Aorta (tissue), 5 donors: ENCODE measurements at places on chromosomes 2 and 18.

- no peak for DNase-seq
Measured at GRCh38 chr2:209526561-209526960, 102.7 kb downstream of the MAP2 start.

DNA sequence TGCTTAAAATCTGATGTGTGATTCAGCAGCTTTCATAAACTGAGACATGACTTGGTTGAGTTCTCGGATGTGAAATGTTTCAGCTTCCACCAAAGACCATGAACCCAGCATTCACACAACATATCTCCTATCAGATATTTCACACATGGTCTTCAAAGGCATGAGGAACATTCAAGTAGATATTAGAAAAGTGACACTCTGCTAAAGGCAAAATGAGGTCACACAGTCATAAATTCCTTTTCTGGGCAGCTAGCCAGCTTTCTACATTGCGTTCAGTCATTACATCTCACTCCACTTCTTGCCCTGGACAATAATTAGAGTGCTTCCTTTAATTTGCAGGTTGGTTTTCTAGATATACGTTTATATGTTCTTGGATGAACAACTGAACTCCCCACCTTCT, 96.7 kb downstream of the GAREM1 start:
- no peak for DNase-seq

- no peak for DNase-seq
Measured at GRCh38 chr2:121821476-121822158, 66.2 kb downstream of the TSN start.

GRCh38 chr2:202690321-202690900, 55.6 kb downstream of the FAM117B start:
- no peak for DNase-seq

DNA sequence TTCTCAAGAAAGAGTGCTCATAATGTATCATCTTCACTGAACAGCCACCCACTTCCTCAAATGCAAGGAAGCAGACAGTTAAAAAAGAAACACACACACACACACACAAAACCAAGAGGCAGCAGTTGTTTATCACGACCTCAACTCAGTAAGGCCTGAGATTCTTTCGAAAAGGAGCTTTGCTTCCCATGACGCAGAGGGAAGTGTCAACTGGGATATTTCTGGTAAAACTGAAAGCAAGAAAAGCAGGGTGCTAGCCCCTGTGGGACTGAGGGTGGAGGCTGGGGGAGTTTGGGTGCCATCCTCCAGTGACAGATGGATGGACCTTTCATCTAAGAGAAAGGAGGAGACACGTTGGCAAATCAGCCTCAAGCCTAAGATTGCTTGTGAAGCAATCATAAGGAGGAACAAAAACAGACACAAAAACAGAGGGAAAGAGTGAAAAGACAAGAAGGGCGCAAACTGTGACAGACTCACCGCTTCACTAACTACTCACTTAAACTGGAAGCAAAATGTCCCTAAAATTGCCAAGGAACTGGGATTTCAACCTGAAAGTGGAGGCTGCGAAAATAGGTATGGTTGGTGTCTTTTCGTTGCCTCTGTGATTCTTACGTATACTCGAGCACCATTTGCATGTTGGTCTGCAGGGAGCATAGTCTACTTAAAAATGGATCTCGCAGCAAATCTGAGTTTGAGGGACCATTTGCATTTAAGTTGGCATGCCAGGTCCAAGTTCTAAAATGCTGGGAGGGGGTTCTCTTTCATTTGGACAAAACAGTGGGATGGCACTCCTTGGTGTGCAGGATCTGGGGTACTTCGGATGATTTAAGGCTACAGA, at the start of gene ARHGAP25:
Gene ARHGAP25, plus strand, starts transcription at position 124 of the 838 bp plus-strand sequence. Its CDS starts 389 bp downstream, at position 513.
- no peak for DNase-seq

GRCh38 chr2:103423100-103423499, 661.3 kb downstream of the TMEM182 start:
- no peak for DNase-seq

DNA sequence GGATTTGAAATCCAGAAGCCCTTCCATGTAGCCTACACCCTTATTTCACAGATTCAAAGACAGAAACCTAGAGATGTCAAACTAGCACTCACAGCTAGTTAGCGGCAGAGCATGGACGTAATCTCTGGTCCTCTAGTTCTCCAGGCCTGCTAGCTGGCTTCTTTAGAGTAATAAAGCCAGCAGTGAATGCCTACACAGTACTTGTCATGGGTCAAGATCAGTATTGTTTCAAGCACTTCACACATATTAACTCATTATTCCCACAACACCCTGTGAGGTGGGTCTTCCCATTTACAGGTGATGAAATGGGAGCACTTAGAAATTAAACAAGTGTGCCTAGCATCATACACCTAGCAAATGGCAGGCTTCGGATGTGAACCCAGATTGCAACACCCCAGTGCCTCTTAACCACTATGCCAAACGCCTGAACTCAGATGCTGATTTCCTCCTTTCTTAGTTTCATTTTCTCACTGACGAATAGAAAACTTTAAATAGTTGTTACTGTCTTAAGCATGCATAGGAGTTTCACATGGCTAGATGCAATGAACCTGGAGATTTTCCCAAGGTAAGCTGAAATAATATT, 14.5 kb upstream of the ZBTB14 start:
- no peak for DNase-seq

GRCh38 chr2:101518578-101519492, 43.9 kb upstream of the RFX8 start:
- DNase-seq: no peak

DNA sequence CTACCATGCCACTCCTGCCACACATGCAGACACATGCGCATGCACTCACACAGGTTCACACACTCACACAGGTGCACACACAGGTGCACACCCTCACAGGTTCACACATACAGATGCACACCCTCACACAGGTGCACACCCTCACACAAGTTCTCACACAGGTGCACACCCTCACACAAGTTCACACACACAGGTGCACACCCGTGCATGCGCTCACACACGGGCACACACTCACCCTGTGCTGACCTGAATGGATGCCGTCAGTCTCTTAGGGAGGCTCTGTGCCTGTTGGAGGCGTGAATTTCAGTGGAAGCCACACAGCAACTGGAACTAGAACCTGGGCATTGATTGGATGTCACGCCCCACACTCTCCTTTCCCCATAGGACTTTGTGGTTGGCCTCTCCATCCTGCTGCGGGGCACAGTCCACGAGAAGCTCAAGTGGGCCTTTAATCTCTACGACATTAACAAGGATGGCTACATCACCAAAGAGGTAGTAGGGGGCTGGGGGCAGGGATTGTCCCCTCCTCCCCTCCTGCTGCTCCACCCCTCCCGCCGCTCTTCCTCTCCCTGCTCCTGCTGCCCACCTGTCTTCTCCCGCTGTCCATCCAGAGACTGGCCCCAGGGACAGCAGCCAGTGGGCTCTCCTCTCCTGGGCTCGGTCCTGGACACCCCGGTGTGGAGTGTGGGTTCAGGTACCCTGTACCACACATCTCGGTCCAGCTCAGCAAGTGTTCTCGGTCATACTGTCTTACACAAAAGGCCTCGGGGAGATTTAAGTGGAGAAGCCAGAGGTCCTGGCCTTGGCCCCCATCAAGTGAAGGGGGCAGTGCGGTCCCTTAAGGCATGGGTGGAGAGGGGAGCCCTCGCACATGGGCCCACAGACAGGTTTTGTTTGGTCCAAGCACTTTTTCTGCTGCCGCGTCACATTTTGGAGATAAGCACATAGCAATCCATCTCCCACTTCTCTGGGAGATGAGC, 21.0 kb upstream of the FAHD2A start:
- DNase-seq: no peak

GRCh38 chr2:106977717-106978116, 91.8 kb upstream of the ST6GAL2 start:
- DNase-seq: no peak

DNA sequence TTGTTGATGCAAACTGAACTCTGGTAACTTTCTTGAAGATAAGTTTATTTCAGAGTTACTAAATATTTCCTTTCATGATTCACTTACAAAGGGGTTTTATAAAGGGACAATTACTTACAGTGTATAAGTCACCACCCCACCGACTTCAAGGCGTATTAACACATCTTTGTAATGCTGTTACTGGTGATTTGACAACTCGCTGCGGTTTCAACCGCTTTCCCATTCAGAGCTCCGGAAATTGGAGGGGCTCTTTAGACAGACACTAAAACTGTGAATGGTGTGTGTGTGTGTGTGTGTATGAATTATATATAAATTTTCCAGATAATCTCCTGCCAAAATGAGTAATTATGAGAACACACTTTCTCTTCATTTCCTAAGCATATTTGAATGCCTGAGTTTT, 4.9 kb downstream of the TM4SF20 start:
- DNase-seq: no peak

DNA sequence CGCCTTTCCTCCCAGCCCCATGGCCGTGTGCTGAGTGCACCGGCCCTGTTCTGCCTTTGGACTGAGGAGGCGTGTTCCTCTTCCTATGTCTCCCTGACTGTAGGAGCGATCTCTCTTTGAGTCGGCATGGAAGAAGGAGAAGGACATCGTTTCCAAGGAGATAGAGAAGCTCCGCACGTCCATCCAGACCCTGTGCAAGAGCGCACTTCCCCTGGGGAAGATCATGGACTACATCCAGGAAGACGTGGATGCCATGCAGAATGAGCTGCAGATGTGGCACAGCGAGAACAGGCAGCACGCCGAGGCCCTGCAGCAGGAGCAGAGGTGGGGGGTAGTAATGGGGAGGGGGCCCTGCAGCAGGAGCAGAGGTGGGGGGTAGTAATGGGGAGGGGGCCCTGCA, 29.4 kb upstream of the ASB1 start:
- DNase-seq: no peak

DNA sequence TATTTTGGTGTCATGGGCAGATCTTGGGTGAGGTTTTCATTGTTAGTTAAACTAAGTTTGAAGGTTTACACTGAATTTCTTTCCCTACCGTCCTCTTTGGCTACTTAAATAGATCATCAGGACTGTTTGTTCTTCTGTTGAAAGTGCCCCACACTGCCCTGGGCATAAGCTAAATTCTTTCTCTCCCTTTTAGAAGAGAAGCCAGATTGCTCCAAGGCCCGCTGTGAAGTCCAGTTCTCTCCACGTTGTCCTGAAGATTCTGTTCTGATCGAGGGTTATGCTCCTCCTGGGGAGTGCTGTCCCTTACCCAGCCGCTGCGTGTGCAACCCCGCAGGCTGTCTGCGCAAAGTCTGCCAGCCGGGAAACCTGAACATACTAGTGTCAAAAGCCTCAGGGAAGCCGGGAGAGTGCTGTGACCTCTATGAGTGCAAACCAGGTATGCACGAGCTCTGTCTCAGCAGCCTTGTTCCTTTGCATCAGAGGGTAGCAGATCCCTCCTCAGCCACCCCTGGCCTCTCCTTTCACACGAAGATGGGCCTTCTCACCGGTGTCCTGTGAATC, 85.6 kb downstream of the CRIM1 start:
- no peak for DNase-seq

GRCh38 chr2:16321872-16322271, 343.8 kb downstream of the CYRIA start:
- DNase-seq: no peak

DNA sequence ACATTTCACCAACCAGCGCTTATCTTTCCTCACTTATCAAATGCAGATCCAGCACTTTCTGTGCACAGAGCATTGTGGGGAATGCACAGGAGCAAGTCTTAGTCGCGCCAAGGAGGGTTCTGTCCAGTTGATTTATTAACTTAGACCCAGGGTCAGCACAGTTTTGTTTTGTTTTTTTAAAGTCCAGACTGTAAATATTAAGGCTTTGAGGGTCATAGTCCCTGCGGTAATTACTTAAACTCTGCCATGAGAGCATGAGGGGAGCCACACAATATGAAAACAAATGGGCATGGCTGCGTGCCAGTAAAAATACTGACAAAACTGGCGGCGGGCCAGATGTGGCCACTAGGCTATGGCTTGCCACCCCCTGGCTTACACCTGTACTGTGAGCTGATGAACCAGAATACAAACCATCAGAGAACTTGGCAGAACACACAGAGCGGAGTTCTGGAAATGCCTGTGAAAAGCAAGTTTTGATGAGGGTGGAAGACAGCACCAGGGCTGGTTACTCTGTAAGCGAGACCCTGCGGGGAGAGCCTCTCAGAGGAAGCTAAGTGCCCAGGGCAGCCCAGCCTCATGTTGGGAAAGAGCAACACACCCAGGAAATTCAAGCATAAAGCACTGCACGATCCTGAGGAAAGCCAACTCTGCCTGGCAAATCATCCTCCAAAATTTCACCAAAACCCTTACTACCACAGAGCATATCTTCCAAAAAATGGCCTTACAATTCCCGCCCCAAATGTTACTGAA, 43.6 kb downstream of the L3MBTL4 start:
- DNase-seq: no peak

GRCh38 chr2:116411211-116411610, 1403.3 kb upstream of the DDX18 start:
- no peak for DNase-seq

- DNase-seq: no peak
Measured at GRCh38 chr18:29071869-29072268, 894.9 kb upstream of the CDH2 start.

DNA sequence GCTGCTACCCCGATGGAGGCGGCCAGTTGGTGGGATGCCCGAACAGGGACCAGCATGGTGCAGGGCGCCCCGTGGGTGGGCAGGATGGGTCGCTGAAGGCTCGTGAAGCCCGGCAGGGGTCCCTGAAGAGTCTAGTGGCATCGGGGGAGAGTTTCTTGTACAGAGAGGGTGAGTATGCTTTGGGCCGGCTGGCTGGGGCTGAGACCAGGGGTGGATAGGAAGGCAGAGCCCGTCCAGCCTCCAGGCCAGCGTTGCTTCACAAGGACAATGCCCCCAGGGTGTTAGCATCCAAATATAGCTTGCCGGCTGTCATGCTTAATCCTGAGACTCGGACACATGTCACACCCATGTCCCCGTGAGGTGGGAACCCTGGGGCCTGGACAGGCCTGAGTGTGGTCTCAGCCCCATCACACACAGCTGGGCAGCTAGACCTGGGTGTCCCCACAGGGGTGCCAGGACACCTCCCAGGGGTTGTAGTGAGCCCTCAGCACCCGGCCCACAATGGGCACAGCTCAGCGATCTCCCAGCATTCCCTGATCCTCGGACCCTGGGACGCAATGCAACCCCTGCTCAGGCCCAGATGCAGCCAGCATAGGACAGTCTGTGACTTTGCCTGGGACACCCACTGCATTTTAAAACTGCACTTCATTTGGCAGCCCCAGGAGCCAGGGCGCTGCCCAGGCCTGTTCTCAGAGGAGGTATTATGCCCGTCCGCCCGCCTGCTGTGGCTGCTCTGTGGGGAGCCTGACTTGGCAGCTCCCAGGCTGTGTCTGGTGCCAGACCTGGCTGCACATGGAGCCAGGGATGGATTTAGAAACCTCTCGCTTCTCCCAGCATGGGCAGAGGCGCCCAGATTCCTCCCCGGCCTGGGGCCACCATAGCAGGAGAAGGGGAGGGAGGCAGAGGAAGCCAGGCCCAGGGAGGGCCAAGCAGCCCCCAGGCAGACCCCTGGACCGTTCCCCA, 36.4 kb downstream of the RAMP1 start:
- peak; percentile 89 for DNase-seq

GRCh38 chr2:200393191-200393590, 86.7 kb downstream of the SPATS2L start:
- no peak for DNase-seq

GRCh38 chr2:11537951-11538350, 4.1 kb downstream of the GREB1 start:
- no peak for DNase-seq

GRCh38 chr2:138818556-138818955, 38.4 kb upstream of the NXPH2 start:
- DNase-seq: no peak

- no peak for DNase-seq
Measured at GRCh38 chr2:80105015-80105640, 199.4 kb downstream of the LRRTM1 start.

- no peak for DNase-seq
Measured at GRCh38 chr2:112187805-112188596, 49.8 kb downstream of the FBLN7 start.

- DNase-seq: no peak
Measured at GRCh38 chr2:179495315-179495714, 230.7 kb upstream of the SESTD1 start.
